HT1080 (cell line): ENCODE measurements at places on chromosomes 11 and 22.

- no peak for DNase-seq
Observed at GRCh38 chr11:110076371-110076965, 16.7 kb upstream of the ZC3H12C start.

GRCh38 chr11:126104420-126104819 is 41.8 kb upstream of the CDON start:
- DNase-seq = no peak

GRCh38 chr22:22133910-22134309 is 110.7 kb upstream of the VPREB1 start:
- DNase-seq = no peak

DNA sequence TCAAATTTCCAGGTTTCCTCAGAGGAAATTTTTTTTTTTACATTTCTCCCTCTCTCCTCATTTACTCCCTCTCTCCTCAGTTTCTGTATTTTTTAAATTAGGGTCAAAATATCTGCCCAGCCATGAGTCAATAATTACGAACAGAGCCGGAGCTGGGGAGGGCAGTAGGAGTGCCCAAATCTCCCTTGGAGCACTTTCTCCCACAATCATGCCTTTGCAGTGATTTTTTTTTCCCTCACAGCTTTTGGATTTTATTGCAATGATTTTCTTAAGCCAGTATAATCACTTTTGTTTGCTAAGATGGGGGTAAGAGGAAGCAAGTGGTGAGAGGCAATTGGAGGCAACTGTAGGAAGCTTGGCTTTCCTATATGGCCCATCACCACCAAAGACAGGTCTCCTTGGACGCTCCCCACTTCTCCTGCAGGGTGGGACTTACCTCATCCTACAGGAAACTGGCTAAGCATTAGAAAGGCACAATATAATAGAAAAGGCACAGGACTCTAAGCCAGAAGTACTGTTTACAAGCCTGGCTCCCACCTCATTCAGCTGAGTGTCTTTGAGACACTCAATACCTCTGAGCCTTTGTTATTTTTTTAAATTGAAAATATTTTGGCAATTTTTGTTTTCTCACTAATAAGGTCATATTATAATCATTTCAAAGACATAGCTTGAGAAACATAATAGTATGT is 192.6 kb upstream of the PITPNB start:
- DNase-seq = no peak

DNA sequence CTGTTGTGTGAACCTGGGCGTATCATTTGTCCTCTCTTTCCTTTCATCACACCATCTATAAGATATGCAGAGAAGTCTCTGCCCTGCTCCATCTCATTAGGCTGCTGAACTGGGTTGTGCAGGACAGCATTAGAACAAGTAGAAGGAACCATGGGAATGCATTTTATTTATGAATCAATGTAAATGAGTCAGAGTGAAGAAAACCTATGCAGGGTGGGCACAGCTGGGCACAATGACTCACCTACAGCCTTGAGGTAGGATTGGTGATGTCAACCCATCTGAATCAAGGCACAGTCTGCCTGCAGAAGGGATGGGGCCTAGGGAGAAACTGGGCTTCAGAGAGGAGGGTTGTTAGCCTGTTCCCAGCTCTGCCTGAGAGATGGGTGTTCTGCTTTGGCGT is 123.4 kb downstream of the CSNK2A3 start:
- peak; percentile 74 for DNase-seq

DNA sequence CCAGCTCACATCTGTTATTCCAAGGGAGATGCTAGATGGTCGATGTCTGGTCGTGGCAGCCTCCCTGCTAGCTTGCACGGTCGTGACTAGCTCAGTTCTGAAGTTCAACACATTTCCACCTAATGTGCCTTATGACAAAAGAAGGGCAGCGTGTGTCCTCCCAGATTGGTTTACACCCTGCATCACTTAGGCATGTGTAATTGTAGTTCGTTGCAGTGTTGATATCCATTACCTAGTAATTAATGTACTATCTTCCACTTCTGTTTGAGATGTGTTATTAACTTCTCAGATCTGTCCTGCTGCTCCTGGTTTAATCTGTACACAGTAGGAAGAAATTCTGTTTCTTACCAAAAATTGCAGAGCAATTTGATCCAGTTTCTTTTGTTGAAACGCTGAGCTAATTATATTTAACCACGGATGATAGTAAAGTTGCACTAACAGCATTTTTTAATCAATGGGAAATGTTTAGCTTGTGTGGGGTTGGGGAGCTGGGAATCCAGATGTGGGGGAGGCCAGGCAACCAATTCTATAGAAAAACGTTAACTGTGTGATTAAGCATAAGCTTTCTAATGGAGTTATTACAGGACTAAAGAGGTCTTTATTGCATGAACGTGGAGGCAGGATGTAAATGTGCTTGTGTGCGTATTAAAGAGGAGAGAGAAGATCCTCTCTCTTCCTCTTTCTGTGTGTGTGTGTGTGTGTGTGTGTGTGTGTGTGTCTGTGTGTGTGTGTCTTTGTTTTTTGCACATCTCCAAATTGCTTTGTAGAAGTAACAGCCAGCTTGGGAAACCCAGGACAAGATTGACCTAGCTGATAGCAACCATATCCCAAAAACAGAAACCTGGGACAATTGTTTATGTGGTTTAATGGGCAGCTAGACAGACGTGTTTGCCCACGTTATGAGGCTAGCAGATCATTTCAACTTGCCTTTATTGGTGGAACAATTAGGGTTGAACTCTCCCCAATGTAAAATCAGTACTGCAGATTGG is 145.7 kb upstream of the TTC12 start:
- no peak for DNase-seq
